ENCODE measurements at places on chromosomes 1 and 21.

GRCh38 chr1:40987439-40988276 lies 8.2 kb downstream of the CTPS1 start:
- no peak for DNase-seq

GRCh38 chr1:85630493-85630892 lies 49.9 kb downstream of the CCN1 start:
- no peak for DNase-seq

DNA sequence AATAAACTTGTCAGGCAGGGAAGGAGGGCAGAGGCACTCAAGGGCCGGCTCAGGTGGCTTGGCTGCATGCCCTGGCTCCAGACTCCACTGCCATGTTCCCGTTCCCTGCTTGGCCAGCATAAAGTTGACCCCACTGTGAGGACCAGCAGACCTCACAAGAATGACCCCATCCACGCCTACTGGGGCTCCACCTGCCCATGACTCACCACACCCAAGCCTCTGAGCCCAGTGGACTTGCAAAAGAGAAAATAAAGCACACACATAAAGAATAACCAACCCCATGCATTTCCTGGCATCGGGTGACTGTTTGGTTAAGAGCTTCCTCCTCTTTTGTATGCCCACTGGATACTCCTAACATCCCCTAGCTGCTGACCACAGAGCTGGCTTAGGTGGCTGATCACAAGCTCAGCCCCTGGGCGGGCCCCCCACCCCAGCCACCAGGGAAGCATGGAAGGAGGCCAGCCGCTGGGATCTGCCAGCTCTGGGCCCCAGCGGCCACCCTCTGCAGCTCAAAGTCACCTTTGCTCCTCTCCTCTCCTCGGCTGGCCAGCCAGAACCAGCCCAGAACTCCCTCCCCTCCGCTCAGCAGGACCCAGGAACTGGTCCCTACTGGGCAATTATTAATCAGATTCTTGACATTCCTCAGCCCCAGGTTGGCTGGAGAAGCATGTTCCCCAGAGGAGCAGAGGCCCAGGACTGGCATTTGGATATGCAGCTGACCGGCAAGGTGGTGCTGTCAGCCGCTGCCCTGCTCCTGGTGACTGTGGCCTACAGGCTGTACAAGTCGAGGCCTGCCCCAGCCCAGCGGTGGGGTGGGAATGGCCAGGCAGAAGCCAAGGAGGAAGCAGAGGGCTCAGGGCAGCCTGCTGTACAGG lies at the start of gene KLHDC7A:
TSS of gene KLHDC7A (plus strand) at position 616 of the 875 bp plus-strand sequence. CDS start at position 668, 52 bp downstream.
- DNase-seq = no peak

DNA sequence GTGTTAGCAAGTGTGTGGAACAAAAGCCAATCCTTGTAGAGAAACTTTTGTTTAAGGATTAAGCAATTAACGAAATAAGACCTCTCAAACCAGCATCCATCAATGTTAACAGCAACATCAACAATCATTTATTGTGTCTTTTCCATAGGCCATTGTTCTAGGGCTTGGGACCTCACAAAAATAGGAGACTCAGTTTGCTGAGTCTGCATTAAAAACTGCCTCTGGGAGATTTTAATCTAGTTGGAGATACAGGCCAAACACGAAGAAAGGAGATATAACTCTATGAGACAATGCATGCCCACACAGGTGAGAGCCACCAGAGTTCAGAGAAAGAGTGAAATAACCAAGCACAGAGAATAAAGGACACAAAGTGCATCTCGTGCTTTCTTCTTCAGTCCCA lies 14.4 kb upstream of the SELP start:
- DNase-seq = no peak

DNA sequence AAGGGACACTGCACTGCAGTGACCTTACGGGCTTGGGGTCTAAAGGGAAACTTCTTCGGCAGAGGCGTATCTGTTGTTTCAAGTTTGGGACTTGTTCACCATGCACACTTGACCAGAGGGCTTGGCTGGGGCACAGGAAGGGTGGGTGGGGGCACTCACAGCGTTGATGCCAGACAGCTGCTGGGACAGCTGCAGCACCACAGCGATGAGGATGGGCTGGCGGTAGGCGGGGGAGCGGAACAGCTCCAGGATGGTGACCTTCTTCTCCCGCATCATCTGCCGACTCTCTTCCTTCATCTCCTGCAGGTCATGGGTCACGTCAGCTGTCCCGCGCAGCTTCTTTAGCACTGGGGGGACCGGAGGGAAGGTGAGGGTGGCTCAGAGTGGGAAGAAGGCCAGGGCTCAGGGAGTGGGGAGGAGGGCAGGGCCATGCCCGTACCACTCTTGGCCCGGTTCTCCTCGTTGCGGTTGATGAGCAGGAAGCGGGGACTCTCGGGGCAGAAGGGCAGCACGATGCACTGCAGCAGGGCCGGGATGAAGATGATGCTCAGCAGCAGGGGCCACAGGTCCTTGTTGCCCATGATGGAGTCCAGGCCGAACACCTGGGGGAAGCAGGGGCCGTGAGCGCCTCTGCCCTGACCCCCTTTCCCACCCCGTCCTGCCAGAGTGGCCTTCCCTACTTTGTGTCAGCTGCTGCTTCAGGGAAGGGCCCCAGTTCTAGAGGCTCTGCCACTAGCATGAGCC lies 29.1 kb downstream of the SLC2A1 start:
- peak; percentile 82 for DNase-seq

- no peak for DNase-seq
Measured at GRCh38 chr1:116318897-116319296, 54.1 kb upstream of the ATP1A1 start.

GRCh38 chr1:161185732-161186311 lies 8.5 kb upstream of the B4GALT3 start:
- DNase-seq = no peak

- DNase-seq = peak; percentile 98
Measured at GRCh38 chr1:202861420-202862132, 27.4 kb downstream of the RABIF start.
